Activated T-cell treated with anti-CD3 and anti-CD28 coated beads, Interleukin-2, amount 50 U/mL, for 24 hours (primary cell): ENCODE measurements at places on chromosomes 6 and 20.

DNA sequence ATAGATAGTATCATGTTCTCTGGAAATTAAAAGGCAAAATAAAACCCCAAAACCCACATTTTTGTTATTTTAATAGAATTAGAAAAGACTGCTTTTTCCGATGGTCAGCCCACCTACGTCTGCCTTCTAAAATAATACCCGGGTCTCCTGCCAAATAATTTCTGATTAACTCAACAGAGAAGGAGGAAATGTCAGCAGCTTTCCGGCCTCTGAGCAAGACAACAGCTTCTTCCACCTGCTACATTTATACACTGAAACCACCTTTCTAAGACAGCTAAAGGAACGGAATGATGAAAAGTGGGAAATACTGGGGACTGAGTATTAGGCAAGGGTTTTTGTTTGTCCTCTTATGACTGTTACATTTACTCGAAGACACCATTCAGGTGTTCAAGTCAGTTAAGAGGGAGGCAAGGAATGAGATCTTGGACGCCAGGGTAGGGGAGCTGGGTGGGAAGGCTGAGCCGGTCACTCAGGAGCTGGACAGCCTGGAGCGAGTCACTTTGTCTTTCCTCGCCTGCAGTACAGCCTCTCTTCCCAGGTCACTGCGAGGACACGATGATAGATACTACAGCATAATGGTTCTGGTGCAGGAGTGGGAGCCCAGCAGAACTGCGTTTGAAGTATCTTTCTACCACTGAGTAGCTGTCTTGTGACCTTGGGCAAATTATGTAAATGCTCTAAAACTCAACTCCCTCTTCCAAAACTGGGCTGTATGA, 96.3 kb upstream of the QKI start:
- DNase-seq: no peak

DNA sequence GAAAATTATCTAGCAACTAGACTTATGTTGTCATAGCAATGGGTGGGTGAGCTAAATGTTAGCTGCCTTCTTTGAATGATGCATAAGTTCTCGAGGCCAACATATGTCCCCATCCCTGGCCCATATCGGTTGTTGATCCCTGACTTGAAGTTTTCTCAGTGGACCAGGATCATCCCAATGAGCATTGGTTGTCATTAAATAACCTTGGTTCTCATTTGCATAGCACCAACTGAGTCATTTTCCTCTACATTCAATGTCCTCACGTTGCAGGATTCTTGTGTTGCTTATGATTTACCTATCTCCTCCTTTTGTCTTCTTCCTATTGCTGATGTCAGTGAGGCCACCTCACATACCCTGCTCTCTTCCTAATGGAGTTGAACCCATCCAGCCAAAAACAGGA, 12.1 kb upstream of the AHCY start:
- DNase-seq: no peak

- DNase-seq: no peak
These were observed 6.9 kb downstream of the EDN3 start for GRCh38 chr20:59307270-59307669.

DNA sequence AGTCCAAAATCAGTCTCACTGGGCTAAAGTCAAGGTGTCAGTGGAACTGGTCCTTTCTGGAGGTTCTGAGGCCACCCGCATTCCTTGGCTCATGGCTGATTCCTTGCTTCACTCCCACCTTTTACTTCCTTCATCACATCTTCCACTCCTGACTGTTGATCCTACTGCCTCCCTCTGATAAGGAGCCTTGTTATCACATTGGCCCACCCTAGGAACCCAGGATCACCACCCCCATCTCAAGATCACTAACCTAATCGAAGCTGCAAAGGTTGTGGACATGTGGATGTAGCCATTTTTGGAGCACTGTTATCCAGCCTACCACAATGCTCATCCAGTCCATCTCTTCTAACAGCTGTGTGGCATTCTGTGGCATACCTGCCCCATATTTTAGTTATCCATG, 87.2 kb downstream of the TNFAIP3 start:
- DNase-seq: no peak

DNA sequence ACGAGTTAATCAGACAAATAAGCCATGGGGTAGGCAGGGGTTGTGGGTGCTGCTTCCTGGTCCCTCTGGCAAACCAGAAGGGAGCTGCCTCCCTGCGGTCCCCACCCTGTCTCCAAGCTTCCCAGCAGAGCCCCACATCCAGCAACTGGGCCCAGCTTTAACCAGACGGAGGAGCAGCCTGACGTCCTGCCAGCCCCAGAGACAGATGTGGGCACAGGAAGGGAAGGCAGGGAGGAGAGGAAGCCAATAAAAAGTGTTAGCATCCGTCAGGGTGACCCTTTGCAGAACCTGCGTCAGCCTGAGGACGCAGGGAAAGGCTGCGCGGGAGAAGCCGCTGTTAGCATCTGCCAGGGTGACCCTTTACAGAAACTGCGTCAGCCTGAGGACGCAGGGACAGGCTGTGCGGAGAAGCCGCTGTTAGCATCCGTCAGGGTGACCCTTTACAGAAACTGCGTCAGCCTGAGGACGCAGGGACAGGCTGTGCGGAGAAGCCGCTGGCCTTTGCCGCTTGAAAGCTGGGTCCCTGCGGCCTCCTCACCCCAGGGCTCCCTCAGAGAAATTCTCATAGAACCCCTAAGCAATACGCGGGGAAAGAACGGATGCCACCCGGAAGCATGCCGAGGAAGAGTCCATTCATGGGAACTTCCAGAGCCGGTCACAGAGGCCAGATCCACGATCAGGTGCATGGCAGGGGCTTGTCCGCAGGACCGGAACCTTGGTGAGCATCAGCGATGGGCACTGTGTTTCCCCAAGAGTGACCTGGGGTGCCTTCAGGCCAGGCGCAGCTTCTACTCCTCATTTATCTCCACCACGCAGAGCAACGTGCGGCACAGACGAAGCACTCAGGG, 15.9 kb downstream of the DLL1 start:
- DNase-seq: no peak

DNA sequence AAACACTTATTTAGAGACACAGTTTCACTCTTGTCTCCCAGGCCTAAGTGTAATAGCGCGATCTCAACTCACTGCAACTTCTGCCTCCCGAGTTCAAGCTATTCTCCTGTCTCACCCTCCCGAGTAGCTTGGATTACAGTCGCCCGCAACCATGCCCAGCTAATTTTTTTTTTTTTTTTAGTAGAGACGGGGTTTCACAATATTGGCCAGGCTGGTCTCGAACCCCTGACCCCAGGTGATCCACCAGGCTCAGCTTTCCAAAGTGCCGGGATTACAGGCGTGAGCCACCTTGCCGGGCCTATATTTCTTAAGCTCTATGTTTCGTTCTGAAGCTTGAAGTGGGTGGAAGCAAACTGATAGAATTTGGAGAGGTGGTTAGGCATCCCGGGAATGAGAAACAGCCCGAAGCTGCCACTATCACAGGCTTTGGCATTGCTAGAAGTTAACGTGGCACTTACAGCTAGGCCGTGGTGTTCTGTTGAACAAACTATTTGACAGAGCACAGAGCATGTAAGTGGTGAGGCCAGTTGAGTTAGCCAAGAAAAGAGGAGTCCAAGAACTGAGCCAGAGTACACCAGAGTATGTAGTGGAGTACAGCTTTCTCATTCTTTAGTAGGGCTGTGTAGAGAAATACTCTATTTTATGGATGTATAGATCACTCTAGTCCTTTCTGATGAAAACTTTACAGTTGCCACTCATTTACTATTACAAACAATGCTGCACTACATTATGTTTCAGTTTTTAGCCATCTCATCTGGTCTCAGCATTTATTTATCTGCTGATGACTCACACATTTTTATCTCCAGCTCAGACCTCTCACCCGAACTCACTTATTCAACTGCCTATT, 62.0 kb upstream of the HFE start:
- DNase-seq: no peak

GRCh38 chr6:169498916-169499513, 202.8 kb downstream of the WDR27 start:
- no peak for DNase-seq

GRCh38 chr6:139343052-139343750, 31.2 kb downstream of the CITED2 start:
- DNase-seq: no peak

GRCh38 chr20:52913650-52914387, 58.3 kb upstream of the TSHZ2 start:
- DNase-seq: no peak

DNA sequence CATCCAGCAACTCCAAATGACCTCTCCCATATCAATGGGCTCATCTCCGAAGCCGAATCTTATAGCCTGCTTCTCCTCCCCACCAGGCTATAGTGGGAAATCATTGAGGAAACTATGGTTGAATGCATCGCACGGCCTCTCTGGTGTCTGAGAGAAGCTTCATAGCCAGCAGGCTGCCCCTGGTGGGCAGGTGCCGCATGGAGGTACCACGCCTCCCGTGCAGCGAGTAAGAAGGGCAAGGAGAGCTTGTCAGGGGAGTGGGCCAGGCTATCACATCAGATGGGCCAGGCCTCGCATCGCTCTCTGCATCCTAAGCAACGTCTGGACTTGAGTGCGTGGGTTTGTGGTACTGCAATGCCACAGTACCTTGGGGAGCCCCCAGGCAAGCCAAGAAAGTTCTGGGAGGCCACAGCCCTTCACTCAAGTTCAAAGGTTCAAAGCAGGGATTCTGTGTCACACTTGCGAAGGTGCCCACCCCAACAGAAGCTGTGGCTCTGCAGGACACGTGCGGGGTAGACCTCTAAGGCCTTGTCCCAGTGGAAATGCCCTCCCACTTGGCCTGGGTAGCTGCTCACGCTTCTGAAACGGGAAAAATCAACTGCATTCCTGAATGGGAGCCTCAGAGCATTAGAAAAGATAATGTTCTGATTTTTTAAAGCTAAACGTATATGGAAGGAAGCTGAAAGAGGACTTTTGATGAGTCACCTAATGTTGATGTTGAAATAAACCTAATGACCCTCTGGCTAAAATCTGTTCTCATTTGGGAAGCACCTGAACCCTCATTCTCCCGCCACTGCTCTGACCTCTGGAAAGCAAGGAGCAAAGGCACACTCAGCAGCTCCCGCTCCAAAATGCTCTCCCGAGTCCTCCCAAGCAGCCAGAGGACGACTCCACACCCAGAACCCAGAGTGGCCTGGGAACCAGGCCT, 8.4 kb upstream of the IRF4 start:
- DNase-seq: no peak

- no peak for DNase-seq
These were observed 245.1 kb downstream of the MYLK4 start for GRCh38 chr6:2505624-2506023.

GRCh38 chr6:27761391-27761790, 150.8 kb downstream of the OR2B2 start:
- DNase-seq: no peak

GRCh38 chr6:42404484-42404883, 47.2 kb downstream of the TRERF1 start:
- peak; percentile 53 for DNase-seq

GRCh38 chr20:18103497-18103896, 34.2 kb upstream of the KAT14 start:
- DNase-seq: no peak

DNA sequence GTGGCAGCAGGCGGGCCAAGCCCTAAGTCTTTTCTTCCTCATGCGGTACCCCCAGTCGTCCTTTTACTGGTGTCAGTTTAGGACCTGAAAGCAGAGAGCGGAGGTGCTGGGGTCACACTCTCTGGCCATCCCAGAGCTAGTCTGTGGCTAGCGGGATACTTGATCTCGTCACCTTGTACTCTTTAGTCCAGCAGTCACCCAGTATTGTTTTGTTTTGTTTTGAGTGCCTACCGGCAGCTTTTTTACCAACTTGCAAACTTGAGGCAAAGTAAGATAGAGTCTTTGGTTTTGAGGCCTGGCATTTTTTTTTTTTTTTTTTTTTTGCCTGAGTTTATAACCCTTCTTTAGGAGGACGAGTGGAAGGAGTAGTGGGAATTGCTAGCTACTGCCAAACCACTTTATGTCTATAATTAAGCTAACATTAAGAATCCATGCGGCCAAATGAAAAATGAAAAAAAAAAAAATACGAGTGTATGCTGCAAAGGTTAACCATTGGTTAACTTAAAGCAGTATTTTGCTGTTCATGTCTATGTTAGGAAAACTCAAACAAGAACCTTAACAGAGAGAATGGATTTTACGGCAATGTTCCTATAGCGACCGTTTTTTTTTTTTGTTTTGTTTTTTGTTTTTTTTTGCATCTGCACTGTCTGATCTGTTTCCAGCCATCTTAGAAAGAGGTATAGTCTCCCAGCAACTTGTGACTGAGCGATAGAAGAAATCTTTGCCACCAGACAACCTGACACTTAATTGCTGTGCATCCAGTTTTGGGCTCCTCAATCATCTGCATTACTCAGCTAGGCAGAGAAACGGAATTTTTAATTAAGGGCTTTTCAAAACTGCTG, 56.9 kb downstream of the FAM217A start:
- DNase-seq: no peak

DNA sequence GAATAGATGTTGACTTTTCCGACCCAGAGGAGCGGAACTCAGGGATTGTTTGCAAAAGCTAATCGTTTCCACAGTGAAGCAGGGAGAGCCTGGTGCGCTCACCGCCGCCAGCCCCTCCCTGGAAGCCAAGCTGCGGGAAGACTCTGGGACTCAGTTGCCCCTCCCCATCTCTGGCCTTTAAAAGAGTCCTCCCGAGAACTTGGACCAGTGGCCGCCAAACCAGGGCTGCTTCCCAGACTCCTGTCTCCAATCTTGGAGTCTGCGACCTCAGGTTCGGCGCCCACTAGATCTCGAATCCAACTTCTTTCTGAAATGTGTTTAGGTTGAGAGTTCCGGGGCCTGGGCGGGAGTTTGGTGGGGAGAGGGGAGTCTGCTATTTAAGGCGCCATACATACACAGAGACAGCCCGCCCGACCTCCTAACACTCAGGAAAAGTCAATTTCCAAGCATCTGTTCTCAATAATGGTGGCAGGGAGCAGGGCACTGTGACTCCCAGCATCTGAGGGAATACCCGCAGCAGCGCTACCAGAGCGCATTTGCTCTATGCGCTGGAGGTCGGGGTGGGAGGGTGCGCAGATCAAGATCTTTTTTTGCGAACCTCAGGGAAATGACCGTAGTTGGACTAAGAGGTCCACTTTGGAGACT, 800 bp upstream of the GRIK2 start:
- no peak for DNase-seq

DNA sequence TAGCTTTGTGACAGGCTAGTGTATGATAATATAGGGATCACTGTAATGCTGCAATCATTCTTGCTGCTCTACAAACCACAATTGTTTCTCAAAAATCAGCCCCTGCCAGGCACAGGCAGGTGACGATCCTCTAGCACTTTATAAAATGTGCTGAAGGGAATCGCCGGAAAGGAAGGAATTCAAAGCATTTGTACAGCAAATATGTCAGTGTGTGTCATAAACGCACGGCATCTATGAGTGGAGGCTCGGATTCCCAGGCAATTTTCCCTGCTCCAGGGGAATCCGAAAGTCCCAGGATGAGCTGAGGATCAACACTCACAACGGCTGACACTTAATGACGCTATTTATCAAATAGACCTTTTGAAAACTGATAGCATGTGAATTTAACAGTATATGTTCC, 1.4 kb downstream of the PHACTR1 start:
- no peak for DNase-seq

DNA sequence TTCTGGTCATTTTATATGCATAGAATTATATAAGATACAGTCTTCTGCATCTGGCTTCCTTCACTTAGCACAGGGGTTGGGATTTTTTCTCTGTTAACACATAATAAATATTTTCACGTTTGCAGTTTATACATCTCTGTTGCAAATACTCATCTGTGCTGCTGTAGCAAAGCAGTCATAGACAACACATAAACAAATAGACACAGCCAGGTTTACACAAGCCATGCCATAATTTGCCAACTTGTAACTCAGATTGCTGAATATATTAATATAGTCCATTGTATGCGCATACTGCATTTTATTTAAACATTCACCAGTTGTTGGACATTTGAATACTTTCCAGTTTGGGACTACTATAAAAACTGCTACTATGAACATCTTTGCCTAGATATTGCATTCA, 35.0 kb downstream of the LMBRD1 start:
- DNase-seq: no peak
